ENCODE measurements at places on chromosomes 7 and 10. TPM values are rescaled to one million over a fixed set of nuclear protein-coding genes. Genes with fewer than 3 reads are reported as not detected.

The SHTN1 gene
- 0.08 TPM for total RNA-seq

GRCh38 chr7:6128205-6128604, 97.0 kb downstream of the ANKRD61 start:
- no peak for DNase-seq

DNA sequence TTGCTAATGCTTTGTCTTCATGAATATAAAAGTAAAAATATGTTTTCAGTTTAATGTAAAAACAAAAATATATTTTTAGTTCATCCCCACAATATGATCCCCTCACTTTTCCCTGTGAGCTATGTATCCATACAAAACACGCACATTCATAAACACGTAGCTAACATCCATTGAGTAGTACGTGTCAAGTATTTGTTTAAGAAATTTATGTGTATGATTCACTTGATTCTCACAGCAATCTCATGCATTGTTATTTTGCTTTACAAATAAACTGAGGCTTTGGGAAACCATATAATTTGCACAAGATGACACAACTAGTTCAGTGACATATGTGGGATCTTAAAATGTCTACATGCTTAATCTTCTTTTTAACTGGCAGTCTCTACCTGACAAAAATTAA, 329.6 kb upstream of the SEMA3C start:
- no peak for DNase-seq

The PHKG1 gene
- total RNA-seq = 1.3 TPM

DNA sequence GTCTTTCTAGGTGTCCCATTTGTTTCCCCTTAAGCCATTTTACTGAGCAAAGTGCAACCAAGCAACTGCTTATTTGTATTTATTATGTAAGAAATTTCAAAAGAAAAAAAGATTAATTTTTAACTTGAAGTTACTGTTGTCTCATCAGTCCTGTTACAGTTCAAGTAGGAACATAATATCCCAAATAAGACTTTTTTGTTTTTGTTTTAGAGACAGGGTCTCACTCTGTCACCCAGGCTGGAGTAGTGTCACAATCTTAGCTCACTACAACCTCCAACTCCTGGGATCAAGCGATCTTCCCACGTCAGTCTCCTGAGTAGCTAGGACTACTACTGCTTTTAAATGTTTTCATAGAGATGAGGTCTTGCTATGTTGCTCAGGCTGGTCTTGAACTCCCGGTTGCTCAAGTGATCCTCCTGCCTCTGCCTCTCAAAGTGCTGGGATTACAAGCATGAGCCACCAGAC, 101.9 kb downstream of the MICU1 start:
- no peak for DNase-seq

DNA sequence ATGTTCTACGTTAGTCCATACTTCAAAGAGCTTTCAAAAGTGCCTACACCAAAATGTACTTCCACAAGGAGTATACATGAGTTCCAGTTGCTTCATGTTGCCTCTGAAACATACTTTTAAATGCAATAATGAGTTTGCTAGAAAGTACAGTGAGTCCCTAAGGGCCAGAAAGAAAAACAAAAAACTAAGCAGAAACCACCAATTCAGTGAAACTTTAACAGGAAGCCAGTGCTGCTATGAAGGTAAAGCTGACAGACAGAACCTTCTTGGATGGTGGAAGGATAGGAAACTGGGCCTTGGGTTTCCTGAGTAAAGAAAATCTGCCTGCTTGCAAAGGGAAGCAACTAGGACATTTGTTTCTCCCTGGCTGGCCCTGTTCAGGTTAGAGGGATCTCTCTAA, 104.2 kb downstream of the CTTNBP2 start:
- DNase-seq = no peak

DNA sequence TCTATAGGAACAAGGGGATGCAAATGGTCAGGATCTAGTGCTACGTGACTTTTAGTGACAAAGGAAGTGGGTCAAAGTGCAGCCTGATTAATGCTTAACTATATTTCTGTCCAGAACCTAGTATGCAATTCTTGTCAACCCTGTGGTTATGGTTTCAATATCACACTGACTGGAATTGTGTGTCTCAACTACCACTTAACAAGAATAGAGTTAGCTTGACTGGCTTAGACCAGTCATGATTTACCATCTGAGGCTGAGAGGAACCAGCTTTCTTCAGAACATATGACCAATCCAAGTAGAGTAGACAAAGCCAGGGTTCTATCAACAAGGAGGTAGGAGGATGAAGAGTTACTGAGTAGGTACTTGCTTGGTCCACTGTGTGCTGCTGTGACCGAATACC, 54.4 kb downstream of the MYPN start:
- DNase-seq = no peak

The GALNT17 gene
- total RNA-seq = not detected
